ENCODE measurements at places on chromosomes 4 and X.

DNA sequence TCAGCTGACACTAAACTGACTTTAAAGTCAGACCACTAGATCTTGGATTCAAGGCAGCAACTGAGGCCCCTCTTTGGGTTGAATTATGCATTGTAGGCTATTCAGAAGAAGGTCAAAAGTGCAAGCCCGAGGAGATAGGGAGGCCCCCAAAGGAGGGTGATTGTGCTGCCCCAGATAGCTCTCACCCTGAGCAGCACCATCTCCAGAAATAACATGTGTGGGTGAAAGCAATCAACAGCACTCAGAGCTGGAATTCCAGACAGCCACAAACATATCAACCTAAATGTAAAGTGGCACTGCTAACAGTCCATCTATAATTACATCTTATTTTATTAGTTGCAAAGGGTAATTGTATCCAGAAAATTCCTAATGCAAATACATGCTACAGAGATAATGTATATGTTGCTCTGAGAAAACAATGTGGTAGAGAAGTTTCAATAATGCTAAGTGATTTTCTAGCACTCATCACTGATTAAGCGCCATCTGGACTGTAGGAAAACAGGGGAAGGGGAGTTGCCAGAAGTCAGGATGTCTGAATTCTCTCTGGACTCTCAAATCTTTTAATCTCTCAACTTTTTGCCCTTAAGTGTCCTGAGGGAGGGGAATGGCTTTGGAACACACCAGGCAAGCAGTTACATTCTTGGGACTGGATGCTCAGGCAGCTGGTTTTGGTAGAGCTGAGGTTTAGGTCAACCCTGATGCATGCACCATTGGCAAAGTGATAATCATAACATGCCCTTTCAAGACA, 61.8 kb upstream of the SFRP2 start:
- DNase-seq = no peak

- DNase-seq = peak; percentile 44
Measured at GRCh38 chr4:26885912-26886274, 25.3 kb downstream of the STIM2 start.

GRCh38 chrX:40511258-40511657, 69.5 kb upstream of the ATP6AP2 start:
- DNase-seq = no peak

GRCh38 chr4:75015627-75016026, 82.7 kb downstream of the PARM1 start:
- no peak for DNase-seq
